T-cell (primary cell): ENCODE measurements at places on chromosomes 12 and 14.

- no peak for DNase-seq
Observed at GRCh38 chr12:72982356-72982755, 710.2 kb downstream of the TRHDE start.

DNA sequence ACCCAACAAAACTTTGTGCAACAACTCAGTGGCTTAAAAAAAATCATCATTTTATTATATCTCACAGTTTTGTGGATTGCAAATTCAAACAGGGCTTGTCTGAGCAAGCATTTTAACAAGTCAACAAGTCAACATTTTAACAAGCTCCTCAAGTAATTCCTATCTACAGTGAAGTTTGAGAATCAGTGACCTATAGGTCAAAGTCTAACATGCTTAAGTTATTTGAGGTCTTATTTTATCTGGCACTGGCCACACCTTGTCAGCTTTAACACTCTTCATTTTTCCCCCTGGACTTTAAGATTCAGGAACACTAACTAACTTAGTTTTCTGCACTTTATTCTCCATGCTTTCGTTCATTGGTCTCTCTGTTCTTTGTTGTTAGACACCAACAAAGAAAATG is 71.2 kb upstream of the PELI2 start:
- DNase-seq, result no peak

DNA sequence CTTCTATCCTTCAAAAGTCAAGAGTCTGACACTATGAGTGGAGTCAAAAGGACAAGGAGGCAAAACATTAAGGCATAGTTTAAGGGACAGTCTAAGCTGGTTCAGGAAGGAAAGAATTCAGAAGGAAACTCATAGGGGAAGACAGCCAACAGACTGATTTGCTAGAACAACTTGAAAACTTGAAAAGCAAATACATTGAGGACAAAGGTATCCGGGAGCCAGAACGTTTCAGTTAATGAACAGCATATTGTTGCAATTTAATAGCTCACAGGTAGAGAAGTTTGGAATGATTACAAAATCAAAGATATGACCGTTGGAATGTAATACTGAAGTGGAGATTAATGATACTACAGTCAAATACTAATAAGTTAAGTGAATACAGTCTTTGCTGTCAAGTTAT is 312.8 kb upstream of the RPL10L start:
- DNase-seq, result no peak

DNA sequence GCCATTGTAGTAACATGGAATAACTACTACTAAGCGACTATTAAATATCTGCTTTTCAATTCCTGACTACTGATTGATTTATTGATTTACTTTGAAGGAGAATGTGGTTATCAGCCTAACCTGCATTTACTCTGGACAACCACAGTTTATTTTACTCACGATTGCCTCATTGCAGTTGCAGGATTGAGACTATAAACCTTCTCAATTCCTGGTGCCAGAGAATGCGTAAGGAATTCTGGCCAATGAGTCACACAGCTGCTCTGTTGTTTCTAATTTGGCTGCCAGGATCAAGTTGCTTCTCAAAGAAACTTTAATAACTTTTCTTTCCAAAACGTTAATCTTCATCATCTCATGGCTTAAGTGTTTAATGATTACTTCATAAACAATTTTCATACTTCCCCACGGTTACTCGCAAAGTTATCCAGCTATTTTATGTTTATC is 13.1 kb upstream of the TMTC1 start:
- no peak for DNase-seq

DNA sequence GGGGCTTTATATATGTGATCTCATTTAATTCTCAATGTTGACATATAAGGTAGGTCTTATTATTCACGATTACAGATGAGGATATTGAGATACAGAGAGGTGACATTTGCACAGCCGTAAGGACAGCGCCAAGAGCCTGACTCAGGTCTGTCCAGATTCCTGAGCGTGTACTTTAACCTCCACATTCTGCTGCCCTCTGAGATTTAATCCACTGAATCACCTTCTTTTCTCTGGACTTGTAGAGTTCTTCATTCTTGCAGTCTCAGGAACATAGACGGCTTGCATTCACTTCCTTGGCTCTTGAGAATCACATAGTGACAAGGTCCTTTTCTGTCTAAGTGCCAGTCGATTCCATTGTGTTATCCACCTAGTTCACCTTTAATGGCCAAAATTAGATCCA is 141.0 kb upstream of the ARHGAP5 start:
- no peak for DNase-seq

- DNase-seq, result no peak
Observed at GRCh38 chr14:75499084-75499875, 23.0 kb upstream of the BATF start.

DNA sequence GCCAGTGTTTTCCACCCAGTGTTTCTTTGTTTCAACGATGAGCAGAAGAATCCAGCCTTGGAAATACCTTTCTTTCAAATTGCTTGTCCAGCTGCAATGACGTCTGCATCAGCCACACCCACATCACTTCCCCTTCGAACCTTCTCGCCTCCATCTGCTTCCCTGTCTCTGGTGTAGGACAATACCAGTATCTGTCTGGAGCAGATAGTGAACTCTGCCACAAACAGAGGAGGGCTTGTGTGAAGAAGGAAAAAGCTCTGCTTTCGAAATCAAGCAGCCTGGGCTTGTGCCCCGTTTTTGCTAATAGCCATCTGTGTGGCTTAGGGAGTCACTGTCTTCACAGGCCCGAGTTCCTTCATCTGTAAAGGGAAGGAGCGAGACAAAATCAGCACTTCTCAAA is 415.4 kb downstream of the ZFP36L1 start:
- DNase-seq, result no peak
